AG20443 (cell line): ENCODE measurements at places on chromosomes 16 and 17.

DNA sequence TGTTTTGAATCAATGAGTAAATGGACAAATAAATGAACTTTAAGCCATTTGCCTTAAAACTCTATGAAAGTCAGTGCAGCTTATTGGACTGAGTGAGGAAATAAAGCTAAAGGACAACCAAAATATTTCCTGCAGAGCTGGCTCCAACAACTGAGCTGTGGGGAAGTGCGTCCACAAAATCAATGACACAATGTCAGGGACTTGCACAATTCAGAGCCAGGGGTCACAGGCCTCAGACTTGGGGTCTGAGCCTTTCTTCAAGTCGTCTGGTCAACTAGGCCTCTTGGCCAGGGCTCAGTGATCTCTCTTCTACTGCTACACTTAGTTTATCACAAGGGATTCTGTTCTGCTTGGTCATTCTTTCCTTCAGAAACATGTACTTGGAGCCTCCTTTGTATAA, 26.2 kb upstream of the RHBDL3 start:
- DNase-seq, result no peak

GRCh38 chr17:6430769-6431168, 4.2 kb downstream of the AIPL1 start:
- DNase-seq, result no peak

DNA sequence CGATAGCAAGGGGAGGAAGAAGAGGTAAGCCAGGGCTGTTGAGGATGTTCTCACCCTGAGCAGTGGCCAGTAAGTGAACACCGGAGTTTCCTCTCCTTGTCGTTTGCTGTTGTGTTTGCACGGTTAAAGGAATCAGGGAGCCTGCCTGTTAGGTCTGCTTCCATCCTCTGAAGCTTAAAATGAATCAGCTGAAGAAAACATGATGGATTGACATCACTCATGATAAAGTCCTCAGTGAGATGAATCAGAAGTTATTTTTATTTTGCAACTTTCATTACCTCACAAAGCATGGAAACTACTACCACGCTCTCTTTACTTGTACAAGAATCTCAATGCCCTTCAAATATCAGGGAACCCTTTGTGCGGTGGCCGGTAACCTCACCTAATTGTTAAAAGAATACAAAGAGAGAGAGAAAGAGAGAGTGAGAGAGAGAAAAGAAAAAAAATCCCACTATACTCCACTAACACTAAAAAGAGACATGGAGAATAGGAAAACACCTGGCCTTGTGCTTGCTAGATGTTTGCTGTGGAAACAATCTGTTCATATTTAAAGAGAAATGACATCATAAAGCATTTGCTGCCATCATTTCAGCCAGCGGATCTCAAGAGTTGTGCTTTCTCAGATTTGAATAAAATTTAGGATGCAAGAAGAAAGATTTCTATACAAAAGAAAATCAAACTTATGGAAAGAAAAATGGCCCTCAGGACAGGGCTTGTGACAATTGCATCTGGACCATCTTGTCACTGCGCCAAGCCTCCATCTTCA, 441.6 kb upstream of the SALL1 start:
- DNase-seq, result no peak

- no peak for DNase-seq
Observed at GRCh38 chr17:68963958-68964357, 8.8 kb upstream of the ABCA8 start.

- peak; percentile 20 for DNase-seq
Observed at GRCh38 chr17:16211590-16211989, 3.7 kb downstream of the NCOR1 start.

DNA sequence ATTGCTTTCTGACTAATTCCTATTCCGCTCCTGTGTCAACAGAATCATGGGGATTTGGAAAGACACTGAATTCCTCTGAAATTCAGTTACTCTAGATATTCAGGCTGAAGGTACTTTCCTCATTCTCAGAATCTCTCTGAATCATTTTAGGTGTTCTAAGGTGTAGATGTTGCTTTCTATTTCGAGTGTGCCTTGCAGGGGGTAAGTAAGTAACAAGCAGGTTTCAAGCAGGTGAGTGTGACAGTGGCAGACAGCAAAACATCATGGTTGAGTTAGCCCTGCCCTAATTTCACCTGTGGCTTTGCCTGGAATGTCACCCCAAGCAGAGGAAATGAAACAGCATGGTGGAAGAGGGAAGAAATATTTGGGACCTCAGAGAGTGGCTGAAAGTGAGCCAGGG, 75.1 kb downstream of the SHISA9 start:
- no peak for DNase-seq

- DNase-seq, result no peak
Observed at GRCh38 chr16:23516366-23517137, 6.3 kb upstream of the GGA2 start.
